Astrocyte (in vitro differentiated cells and primary cell): ENCODE measurements at places on chromosomes 2 and 18. TPM values are rescaled to one million over a fixed set of nuclear protein-coding genes. Genes with fewer than 3 reads are reported as not detected.

The ITGB6 gene
- total RNA-seq, result 2.8 and 7.6 TPM in 2 replicates

- no peak for DNase-seq
These were observed 198.7 kb downstream of the MCFD2 start for GRCh38 chr2:46716927-46717326.

DNA sequence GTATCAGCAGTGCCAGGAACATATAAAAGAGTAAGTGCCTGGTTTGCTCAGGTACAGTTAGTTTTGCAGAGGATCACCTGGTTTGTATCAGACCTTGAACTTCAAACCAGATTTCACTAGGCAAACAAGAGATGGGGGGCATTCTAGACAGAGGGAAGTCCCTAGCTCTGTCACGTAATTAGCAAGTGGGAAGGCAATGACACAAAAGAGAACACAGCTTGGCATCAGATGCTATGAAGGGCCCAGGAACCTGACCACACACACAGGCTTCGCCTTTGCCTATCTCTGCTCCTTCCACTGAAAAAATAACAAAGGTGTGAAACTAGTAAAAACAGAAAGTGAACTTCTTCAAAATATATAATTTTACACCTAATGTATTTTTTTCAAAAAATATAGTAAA lies 62.6 kb downstream of the CERKL start:
- DNase-seq, result no peak

The RFTN2 gene
- total RNA-seq, result 7.1 and 8.1 TPM in 2 replicates

The RNU2-63P gene
- total RNA-seq, result 4.2 and 6.6 TPM in 2 replicates

The CRYGC gene
- total RNA-seq, result not detected in 2 replicates

- no peak for DNase-seq
These were observed 144.7 kb upstream of the SIX3 start for GRCh38 chr2:44796771-44797170.

DNA sequence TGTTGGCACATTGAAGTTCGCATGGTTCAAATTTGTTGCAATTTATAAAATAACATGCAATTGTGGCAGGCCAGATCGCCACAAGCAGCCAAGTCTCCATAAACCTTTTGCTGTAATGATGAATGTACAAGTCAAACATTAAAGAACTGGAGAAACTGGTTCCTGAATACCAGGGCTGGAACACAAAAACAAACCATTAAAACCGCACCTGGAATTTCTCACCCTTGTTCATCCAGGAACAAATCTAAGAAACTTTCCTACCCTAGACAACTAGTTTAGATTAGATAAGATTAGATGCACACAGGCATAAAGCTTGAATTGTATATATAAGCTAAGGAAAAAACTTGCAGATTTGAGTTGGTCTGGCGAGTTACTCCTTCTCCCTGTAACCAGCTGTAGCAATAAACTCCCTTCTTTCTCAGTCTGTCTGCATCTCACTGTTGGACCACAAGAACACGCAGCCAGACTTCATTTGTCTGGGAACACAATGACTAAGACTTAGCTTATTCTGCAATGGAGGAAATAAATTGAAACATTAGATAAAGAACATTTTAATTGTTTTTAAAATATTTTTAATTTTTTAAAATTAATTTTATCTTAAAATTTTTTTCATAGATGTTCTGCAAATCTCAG lies 1835.5 kb upstream of the LRRTM1 start:
- no peak for DNase-seq

DNA sequence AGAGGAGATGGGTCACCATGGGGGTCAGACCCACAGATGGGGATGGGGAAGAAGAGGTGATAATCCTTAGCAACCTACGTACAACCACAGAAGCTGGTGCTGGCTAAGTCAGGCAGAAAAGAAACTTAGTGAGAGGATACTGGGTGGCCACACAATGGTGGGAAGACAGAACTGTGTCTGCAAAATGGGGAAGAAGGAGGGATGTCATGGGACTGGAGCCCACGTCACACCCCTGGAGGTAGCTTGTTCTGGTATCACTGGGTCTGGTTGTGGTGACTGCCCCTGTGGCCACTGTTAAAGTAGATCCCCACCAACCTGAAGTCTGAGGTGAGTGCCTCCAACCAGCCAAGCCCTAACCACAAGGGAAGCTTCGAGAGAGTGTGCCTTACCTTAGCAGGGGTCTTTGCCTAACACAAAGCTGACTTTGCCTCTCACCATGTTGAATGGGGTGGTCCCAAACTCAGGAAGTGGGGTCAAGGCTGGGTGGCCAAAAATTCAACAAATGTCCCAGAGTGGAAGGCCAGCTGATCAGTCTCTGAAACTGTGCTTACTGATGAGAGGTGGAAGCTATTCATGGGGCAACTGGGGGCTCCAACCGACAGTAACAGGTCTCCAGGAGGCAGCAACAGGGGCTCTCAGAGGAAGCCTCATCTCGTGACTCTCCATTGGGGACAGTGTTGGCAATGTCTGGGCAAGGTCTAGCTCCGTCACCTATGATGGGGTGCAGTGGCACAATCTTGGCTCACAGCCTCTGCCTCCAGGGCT lies 64.8 kb upstream of the SLC1A4 start:
- no peak for DNase-seq

DNA sequence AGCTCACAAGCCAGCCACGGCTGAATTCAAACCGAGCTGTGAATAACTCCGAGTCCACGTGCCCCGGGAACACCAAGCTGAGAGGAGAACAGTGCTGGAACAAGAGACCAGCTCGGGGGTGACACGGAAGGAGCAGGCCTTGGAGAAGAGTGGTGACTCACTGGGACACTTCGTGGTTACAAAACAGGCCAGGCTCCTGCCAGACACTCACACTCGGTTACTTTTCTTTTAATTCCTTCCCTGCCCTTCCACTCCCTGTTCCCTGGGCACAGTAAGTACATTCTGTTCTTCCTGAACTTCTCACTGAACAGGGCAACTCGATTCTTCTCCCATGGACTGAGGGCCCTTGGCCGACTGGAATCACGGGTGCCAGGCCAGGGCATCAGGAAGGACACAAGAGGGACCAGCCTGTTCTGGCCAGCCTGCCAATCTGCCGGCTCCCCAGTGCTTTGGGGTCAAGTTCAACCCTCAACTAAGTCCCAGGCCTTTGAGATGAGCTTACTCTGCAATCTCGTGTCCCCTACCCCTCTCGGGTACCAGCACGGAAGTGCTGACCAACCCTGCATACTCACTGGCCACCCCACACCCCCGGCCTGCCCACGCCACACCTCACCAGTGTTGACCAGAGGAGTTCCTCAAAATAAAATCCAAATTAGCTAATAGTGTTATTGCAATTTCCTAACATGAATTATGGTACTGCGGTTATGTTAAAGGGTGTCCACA lies 87.5 kb downstream of the TFCP2L1 start:
- peak; percentile 46 for DNase-seq

- DNase-seq, result no peak
These were observed 7.5 kb downstream of the PRLH start for GRCh38 chr2:237573721-237574415.

DNA sequence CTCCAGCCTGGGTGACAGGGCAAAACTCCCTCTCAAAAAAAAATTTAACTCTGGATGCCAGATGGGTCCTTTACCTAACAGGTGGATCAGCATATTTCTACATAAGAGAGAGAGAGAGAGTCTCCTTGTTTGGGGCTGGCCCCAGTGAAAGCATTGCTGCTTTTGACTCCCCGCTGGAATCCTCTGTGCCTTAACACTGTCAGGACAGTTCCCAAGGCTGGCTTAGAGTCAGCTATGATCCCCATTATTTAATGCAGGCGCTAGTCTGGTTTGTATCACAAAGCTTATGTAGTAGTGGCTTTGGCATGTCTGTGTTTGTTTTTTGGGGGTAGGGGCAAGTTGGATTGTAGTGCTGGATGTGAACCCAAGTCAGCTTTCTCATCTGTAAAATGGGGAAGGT lies 9.4 kb downstream of the INPP4A start:
- no peak for DNase-seq

DNA sequence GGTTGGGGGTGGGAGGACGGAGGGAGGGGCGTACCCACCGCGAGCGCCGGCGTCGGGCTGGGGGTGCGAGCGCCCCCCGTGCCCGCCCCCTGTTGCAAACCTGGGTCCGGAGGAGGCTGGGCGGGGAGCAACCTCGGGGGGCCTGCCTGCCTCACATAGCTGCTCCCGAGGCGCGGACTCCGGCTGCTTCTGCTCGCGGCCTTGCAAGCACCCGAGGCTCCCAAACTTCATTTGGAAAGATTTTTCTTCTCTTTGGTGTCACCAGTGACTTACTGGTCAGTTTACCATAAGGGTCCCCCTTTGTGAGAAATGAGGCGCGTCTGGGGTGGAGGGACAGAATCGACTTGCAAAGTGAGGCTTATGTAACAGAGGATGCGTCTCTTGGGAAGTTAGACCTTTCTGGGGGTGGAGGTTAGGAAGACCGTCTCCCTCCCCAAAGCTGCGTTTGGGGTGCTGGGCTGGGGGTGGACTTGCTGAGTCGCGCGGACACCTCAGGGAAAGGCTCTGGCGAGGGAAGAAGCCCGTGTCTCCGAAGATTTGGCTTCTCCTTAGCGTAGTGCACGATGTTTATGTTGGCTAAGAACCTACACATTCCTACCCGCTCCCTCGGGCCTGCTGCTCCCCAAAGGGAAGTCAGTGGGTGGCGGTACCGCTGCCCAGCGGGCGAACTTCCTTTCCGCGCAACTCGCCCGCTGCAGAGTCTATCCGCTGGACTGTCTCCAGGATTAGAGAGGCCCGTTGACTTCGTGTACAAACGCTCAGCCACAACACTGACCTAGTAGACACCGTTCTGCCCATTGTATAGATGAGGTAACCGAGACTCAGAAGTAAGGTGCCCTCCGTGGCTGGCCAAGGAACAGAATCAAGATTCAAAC lies 559 bp downstream of the TMEM37 start:
- DNase-seq, result peak; percentile 48

DNA sequence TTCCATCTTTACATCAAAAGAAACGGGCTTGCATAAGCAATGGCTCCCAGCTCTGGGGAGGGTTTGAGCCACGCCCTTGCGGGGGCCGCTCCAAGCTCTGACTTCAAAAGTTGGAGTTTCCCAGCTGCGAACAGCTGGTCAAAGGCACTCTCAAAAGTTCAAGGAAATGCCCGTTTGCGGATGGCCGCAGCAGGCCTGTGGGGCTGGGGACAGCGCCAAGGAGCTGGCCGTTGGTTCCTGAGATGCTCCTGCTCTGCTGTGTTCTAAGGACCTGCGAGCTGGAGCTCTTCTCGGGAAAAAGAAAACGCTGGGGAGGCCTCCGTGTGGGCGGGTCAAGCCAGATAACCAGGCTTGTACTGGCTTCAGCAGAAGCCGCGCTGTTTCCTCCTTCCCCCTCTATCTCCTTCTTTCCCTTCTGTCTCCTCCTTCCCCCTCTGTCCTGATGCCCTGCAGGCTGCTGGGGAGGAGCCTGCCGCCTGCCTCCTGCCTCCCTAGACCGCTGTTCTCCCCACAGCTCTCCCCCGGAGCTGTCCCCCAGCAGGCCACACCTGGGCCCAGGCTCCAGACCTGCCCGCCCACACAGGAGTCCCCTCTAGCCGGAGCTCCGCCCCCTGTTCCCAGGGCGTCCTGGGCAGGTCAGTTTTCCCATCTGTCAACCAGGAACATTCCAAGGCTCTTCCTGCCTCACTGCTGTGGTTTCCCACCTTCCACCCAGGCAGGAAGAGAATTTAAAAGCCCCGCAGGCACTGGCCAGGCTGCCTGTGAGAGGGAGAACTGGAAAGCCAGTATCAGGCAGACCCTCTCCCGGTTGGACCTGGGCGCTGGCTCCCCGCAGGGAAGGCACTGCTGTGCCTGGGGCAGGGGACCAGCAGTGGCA lies 14.1 kb downstream of the KLF11 start:
- peak; percentile 65 for DNase-seq

The NAT8 gene
- total RNA-seq, result not detected in 2 replicates

- DNase-seq, result no peak
These were observed 76.6 kb downstream of the CPO start for GRCh38 chr2:207015901-207016300.

The L3MBTL4 gene
- 0.52 and 0.58 TPM in 2 replicates for total RNA-seq

The CD8B2 gene
- not detected in 2 replicates for total RNA-seq

- no peak for DNase-seq
These were observed 71.2 kb downstream of the EPAS1 start for GRCh38 chr2:46368401-46368800.

The TGFA gene
- total RNA-seq, result 0.55 and 1.4 TPM in 2 replicates
